SK-N-DZ (cell line): ENCODE measurements at places on chromosomes 5 and 9.
A peak's percentile ranks its signal among the peaks of the same experiment; 100 is the strongest.

DNA sequence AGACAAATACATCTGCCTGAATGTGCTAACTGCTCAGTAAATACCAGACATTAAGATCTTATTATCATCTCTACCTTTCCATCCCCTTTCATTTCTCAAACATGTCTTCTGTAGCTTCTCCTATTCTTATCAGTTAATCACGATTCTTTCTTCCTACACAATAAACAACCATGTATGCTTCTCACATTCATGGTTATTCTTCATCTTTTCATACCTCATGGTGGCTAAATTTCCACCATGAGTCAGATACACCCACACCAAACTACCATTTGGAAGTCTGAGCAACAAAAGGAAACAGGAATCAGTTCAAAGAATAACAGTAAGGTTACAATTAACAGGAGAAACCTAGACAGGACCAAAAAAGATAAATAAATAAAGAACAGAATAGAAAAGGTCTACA is 7.7 kb downstream of the ZNF622 start:
- no peak for DNase-seq

DNA sequence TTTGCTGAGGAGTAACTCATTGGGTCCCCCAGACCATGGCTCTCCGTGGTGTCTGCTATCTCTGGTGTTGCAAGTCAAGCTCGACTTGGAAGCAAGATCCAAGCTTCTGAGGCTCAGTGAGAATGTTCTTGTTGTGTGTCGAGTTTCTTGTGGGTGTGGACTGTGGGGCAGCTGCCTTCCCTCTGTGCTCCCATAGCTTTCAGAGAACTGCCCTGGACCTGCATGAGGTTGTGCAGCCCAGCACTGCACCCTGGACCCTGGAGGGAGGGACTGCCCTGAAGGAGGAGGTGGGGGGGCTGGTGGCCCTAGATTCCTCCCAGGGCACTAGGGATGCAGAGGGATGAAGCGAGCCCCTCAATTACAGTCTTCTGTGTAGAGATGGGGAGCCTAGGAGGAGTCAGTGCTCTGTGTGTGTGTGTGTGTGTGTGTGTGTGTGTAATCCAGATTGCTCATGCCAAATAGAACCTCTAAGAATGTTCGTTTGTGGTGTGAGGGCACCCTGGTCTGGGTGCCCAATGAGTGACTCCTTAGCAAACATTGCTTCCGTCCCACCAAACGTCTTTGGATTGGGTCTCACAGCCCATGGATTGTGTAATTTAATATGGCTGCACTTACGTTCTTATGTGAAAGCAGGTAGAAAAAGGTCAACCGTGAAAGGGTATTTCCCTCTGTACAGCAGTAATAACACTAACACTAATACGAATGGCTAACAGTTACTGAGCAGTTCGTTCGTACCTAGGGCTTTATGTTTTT is 143.3 kb upstream of the LMX1B start:
- DNase-seq: no peak

DNA sequence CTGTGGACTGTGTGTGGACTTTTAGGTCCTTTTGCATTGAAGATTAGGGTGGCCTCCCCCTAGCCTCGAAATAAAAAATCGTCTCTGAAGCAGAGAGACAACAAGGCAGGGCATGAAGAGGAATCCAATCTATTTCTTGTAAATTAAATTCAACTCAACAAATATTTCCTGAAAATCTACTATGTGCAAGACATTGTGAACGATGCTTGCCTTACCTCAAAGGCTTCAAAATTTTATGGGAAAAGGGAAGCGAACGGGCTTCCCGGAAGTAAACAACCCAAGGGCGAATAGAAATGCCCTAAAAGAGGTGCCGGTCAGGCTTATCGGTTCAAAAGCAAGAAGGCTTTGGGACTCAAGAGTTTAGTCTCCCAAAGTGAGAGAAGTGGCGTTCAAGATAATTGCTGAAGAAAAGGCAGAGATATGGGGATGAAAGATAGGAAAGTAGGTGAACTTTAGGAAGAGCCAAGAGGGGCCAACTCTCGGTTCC is 525 bp downstream of the KIF24 start:
- DNase-seq: no peak

GRCh38 chr9:133032171-133032570 is 1.4 kb downstream of the GTF3C5 start:
- DNase-seq: no peak

- DNase-seq: no peak
Observed at GRCh38 chr5:127961006-127961762, 122.4 kb upstream of the SLC12A2 start.

DNA sequence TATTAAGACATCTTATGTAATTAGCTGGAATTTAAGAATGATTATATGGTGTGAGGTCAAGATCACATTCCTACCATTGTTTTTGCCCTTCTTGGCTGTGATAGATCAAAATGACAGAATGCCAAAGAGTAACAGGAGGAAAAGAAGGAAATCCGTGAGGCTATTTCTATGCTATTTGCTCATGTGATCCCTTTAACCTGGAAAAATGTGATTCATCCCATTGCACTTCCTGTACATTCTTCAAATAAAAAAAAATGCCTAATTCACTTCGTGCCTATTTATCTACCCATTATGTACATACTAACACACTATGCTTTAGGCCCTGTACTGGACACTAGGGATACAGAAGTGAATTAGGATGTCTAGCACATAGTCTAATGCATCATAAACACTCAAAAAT is 154.1 kb upstream of the PAPPA start:
- no peak for DNase-seq

DNA sequence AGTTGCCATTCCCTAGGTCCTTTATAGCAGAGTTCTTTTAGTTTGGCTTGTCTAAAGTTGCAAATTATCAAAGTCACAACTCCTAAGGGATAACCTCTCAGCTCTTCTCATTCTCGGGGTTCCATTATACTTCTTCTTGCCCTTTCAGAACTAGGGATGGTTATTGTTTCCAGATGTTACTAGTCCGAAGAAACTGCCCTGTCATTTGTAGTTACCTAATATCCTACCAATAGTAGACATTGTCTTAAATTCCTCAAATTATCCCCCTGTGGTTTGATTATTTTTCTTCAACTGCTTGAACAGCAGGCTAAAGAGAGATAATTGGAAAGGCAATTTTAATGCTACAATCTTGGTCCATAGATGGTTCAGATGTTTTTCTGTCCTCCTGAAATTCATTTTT is 709.8 kb downstream of the KCTD16 start:
- DNase-seq: no peak

GRCh38 chr5:102991802-102992201 is 128.1 kb downstream of the GIN1 start:
- DNase-seq: no peak

DNA sequence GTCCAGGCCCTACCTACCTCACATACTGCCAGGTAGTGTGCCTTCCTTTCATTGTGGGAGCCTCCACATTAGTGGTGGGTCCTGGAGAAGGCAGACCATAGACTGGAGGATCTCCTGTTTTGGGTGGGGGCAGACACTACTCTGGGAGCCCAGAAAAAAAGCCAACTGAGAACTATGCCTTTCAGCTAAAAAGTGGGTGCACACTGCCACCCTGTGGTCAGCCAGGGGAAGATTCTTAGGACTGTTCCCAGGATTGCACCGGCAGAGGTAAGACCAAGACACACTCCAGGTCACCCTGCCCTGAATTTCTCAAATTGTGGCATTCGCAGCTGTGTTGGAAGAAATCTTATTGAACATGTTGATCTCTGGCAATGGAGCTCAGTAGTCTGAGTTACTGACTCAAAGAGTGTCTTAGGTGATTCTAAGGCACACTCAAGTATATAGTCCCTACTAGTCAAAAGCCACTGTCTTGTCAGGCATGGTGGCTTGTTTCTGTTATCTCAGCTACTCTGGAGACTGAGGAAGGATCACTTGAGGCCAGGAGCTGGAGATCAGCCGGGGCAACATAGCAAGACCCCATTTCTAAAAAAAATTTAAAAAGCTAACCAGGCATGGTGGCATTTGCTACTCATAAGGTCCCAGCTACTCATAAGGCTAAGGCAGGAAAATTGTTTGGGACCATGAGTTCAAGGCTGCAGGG is 3.6 kb downstream of the SIGMAR1 start:
- DNase-seq: peak; percentile 74

GRCh38 chr5:128424646-128425045 is 113.4 kb downstream of the FBN2 start:
- no peak for DNase-seq

- DNase-seq: no peak
Observed at GRCh38 chr5:92378966-92379611, 996.0 kb upstream of the ARRDC3 start.

DNA sequence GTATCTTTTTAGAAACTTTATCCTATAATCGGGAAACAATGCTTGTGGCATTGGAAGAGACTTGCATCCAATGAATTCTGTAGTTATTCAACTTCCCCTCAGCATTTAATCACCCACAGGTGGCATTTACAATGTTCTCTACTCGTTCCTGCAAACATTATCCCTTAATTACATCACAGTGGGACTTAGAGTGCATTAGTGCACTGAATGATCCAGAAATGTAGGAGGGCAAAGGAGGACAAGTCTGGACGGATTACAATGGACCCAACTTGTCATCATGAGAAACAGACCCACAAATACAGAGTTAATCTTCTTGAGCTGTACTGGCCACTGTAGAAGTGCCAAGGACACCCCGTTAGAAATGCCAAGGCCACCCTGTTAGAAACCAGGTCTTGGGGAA is 129.1 kb downstream of the DOCK8 start:
- DNase-seq: no peak

GRCh38 chr9:6106711-6107339 is 91.4 kb upstream of the RANBP6 start:
- peak; percentile 8 for DNase-seq

DNA sequence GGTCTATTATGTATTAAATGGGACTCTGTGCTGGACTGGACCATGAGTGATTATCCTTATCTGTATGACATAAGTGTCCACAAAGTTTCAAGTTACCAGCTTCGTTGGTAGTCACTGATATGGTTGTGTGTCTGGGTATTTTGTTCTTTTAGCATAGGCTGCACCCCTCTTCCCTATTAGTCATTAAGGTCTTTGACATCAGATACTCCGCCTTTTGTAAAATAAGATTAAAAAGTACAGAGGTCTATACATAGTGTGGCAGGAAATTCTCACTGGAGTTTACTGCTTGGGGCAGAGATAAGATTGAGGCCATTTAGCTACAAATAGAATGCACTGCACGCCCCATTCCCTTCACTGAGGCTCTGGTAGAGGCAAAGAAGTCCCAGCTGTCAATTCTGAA is 99.4 kb downstream of the TMEM215 start:
- no peak for DNase-seq

- DNase-seq: peak; percentile 70
Observed at GRCh38 chr5:163564321-163564938, 59.0 kb downstream of the MAT2B start.

- DNase-seq: no peak
Observed at GRCh38 chr5:94818904-94819303, 200.4 kb downstream of the SLF1 start.

DNA sequence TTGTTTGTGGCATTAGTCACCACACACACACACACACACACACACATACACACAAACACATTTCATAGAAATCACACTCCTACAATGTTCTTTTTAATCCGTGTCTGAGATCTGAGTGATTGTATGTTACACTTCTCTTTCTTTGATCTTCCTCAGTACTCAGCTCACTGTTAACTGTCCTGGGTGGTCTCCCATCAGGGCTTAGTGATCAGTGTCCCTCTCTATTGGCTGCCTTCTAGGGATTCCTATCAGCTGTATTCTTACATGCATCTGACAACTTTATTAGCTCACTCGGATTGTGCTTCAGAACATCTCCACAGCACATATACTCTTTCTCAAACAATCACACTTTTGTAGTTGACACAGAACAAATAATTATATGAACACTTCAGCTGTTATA is 170.2 kb upstream of the POU5F2 start:
- no peak for DNase-seq

DNA sequence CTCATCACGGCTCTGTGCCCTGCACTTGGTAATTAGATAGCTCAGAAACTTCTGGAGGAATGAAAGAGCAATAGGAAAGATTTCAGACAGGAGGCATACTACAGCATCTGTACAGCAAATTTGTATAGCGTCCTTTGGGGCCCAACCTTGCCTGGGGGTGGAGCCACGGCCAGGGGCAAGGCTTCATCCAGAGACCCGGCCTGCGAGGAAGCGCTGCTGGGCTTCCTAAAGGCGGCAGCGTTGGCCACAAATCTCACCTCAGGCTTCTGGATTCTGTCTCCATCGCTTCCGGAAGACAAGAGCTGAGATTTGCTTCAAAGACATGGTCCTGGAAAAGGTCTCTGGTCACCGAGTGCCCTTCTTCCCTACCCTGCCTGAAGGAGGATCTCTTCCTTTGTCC is 12.2 kb upstream of the SPATA31D1 start:
- no peak for DNase-seq

DNA sequence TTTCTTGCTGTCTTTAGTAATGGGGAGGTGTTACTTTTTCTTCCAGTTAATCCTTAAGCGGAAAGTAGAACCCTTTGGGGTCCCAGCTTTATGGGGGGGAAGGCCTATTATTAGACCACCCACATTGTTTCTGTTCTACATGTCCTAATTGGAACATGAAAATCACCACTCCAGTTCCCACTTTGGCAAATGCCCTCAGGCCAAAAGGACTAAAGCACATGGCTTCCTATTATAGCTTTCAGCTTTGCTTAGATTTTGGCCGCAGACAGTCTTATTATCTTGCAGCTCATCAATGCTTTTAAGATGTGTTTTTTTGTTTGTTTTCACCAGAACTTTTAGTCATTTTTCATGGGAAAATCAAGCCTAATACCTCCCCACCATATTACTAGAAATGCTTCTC is 296.8 kb upstream of the ANKH start:
- peak; percentile 5 for DNase-seq

DNA sequence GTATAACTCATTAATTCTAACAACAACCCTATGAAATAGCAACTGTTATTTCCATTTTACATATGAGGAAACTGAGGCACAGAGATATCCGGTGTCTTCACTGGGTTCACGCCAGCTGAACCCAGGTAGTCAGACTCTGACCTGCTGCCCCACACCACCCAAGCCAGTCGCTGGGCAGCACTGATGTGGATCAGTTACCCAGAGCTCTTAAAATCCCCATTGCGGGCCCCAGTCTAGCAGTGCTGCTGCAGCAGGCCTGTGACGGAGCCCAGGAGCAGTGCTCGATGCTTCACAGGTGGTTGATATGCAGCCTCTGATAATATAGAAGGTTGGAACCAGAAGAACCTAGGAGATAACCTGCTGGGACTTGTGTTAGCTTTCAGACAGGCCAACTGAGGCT is 24.3 kb downstream of the PTPA start:
- no peak for DNase-seq
